ENCODE measurements at places on chromosomes 4 and X.

GRCh38 chrX:31580726-31581125, 508.9 kb upstream of the FTHL17 start:
- no peak for DNase-seq

- no peak for DNase-seq
Measured at GRCh38 chr4:963276-964225, 9.8 kb downstream of the DGKQ start.

GRCh38 chr4:55450566-55450965, 54.8 kb downstream of the TMEM165 start:
- no peak for DNase-seq

- DNase-seq: no peak
Measured at GRCh38 chrX:112254896-112255295, 172.3 kb upstream of the TRPC5 start.

GRCh38 chr4:80266902-80267380, 477 bp downstream of the FGF5 start:
- no peak for DNase-seq

DNA sequence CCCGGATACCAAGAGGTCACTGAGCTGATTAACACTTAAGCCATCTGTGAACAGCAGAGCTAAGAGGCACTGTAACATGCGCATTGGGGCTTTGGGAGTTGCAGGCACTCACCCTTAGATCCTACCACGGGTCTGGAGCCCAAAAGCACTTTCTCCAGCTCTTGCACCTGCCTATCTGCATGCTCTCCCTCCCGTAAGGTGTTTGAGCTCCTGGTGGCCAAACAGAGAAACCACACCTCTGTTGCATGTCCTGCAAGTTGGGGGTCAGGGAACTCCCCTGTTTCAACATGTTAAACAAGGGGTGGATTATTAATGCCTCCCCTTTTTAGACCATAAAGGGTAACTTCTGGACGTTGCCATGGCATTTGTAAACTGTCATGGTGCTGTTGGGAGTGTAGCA, 49.8 kb downstream of the GYPA start:
- DNase-seq: no peak
